CD4-positive, CD25-positive, alpha-beta regulatory T cell (primary cell): ENCODE measurements at places on chromosomes 2 and 18. TPM values are rescaled to one million over a fixed set of nuclear protein-coding genes. Genes with fewer than 3 reads are reported as not detected.

DNA sequence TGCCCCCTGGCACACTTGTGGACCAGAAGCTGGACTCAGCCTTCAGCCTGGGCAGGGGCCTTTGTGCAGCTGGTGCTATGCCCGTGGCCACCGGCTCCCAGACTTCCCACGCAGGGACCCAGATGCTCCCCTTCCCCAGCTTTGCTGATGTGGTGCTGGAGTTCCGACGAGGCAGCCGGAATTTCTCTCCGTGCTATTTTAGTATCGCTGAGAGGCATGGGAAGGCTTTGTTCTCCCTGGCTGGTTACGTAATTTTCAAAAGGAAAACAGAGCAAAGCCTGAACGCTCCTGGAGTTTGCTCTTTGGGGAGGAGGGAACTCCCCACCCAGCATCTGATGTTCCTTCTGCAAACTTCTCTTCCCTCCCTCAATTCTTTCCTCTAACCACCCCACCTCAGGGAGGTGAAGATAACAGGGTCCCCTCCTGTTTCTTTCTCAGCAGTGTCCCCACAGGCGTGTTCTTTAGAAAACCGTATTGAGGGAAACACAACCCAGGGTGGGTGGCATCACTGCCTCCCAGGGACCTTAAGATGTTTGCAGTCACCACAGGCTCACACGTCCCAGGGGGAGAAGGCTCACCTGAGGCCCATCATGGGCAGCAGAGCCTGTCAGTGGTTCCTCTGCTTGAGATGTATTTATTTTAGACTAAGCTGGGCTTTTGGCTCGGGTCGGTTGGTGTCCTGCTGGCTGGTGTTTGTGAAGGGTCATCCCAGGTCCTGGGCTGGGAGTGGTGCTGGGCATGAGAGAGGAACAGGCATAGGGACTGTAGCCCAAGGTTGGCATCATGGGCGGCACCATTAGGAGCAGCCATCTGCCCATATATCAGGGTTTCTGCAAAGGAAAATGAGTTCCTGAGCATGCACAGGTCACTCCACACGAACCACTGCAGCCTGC, 95.0 kb downstream of the MAPK4 start:
- no peaks in the 10 kb centered on the region for H3K4me1 ChIP-seq
- H3K4me3 ChIP-seq: no peak overlapping the region

GRCh38 chr2:135899567-135899966, 23.3 kb upstream of the MCM6 start:
- H3K27me3 ChIP-seq: no peaks in the 10 kb centered on the region
- peaks cover 8% of the 10 kb centered on the region for H3K36me3 ChIP-seq
- H3K27ac ChIP-seq: no peak overlapping the region
- H3K4me1 ChIP-seq: no peaks in the 10 kb centered on the region
- DNase-seq: no peak

DNA sequence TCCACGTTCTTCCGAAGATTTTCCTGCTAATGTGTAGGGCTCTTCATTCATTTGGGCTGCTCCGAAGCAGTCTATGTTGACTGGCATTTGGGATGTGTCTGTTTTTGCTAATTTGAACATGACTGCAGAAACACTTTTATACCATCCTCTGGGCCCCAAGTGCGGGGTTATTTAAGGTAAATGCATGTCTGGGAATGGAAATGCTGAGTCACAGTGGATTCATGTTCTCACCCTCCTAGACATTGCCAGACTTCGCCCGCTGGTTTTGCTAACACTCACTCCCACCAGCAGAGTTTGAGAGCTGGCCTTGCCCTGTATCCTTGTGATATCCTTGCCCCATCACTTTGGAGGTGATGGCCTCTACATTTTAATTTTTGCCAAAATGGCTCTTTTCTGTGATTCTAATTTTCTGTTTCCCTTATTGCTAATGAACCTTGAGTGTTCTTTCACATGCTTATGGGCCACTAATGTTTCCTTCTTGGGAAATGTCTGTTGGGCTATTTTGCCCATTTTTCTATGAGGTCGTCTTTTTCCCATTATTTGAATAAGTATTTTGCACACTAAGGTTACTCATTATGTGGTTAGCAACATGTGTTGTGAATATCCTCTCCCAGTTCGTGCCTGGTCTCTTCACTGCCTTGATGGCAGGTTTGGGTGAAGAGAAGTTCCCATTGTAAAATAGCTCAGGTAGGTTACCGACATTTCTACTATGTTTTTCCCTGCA, 204.1 kb downstream of the GLI2 start:
- H3K36me3 ChIP-seq: no peaks in the 10 kb centered on the region
- H3K27me3 ChIP-seq: no peaks in the 10 kb centered on the region
- no peaks in the 10 kb centered on the region for H3K4me1 ChIP-seq
- H3K27ac ChIP-seq: no peak overlapping the region
- no peak for DNase-seq

TMEM198 gene
- not detected for polyA plus RNA-seq

- H3K27me3 ChIP-seq: no peaks in the 10 kb centered on the region
- no peaks in the 10 kb centered on the region for H3K36me3 ChIP-seq
- peak overlapping the region; percentile 65 for H3K27ac ChIP-seq
- peak; percentile 39 for DNase-seq
- peaks cover 29% of the 10 kb centered on the region for H3K4me1 ChIP-seq
Observed at GRCh38 chr2:230925443-230925878, 419 bp upstream of the GPR55 start.

NEU2 gene
- not detected for polyA plus RNA-seq

- no peak overlapping the region for H3K27ac ChIP-seq
- DNase-seq: no peak
- no peak overlapping the region for H3K4me3 ChIP-seq
- H3K4me1 ChIP-seq: no peaks in the 10 kb centered on the region
Observed at GRCh38 chr18:35797948-35798347, 174.5 kb upstream of the RMP24 start.

GRCh38 chr2:207296265-207296948, 130.7 kb upstream of the KLF7 start:
- H3K27me3 ChIP-seq: peaks cover 2% of the 10 kb centered on the region
- DNase-seq: no peak
- no peaks in the 10 kb centered on the region for H3K36me3 ChIP-seq
- no peaks in the 10 kb centered on the region for H3K4me1 ChIP-seq
- H3K4me3 ChIP-seq: no peak overlapping the region
- no peak overlapping the region for H3K27ac ChIP-seq

DNA sequence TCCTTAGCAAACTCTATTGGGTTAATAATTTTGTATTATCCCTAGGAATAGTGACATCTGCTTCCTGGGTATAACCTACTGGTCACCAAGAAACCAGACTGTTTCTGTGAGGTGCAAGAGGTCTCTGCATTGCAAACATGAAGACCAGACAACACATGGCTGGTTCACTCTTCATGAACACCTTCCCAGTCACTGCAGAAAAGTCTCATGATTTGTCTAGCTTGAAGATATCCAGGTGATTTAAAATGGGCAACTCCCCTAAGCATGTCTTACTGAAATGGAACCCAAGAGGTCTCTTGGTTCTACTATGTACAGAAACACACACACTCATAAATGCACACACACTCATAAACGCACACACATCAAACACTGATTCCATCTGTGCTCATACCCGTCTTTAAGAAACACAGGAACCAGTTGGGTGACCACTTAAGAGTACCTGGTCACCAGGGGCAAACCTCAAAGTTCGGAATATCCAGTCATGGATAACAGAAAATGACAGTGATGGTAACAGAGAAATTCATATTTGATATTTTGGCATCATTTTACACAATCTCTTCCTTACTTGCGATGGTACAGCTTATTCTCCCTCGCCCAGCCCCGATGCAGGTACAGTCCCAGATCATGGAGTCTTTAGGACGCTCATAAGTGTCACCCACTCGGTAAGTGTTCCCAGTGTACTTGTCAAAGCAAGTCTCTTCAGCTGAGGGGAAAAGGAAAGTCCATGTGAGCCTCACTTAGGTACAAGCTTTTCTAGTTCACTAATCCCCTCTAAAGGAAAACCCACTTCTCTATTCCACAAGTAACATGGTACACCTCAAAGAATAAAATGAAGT, 2.9 kb downstream of the FN1 start:
- H3K27me3 ChIP-seq: peaks cover 39% of the 10 kb centered on the region
- H3K27ac ChIP-seq: no peak overlapping the region
- DNase-seq: no peak

DNA sequence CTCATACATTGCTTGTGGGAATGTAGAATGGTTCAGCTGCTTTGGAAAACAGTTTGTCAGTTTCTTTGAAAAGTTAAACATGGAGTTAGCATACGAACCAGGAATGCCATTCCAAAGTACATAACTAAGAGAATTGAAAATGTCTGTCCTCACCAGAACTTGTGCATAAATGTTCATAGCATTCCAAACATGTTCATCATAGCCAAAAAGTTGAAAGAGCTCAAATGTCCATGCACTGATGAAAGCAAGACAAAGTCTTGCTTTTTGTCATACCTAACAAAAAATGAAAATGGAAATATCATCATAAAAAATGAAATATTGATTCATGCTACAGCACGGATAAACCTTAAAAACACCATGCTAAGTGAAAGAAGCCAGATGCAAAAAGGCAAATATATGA, 408.8 kb upstream of the UBE2E3 start:
- H3K4me3 ChIP-seq: no peak overlapping the region
- H3K36me3 ChIP-seq: no peaks in the 10 kb centered on the region
- no peak overlapping the region for H3K27ac ChIP-seq
- no peak for DNase-seq
- no peaks in the 10 kb centered on the region for H3K4me1 ChIP-seq
- no peaks in the 10 kb centered on the region for H3K27me3 ChIP-seq

DNA sequence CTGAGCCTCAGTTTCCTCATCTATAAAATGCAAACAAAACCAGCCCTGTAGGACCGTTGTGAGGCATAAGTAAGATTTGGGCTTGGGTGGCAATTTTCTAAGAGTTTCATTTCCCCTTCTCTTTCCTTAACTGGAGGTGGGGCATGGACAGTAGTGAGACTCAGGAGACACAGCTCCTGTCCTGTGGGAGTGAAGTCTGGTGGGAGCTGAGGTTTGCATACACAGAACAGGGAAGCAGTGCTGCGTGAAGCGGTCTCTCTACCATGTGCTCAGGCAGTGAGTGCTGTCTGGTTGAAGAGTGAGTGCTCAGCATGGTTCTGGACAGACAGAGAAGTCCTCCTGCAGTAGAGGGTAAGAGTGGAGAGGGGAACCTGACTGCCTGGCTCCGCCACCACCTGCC, 62.3 kb upstream of the MCFD2 start:
- no peak overlapping the region for H3K4me3 ChIP-seq
- no peak overlapping the region for H3K27ac ChIP-seq
- no peaks in the 10 kb centered on the region for H3K27me3 ChIP-seq
- peaks cover 23% of the 10 kb centered on the region for H3K4me1 ChIP-seq
- H3K36me3 ChIP-seq: peaks cover 66% of the 10 kb centered on the region

DNA sequence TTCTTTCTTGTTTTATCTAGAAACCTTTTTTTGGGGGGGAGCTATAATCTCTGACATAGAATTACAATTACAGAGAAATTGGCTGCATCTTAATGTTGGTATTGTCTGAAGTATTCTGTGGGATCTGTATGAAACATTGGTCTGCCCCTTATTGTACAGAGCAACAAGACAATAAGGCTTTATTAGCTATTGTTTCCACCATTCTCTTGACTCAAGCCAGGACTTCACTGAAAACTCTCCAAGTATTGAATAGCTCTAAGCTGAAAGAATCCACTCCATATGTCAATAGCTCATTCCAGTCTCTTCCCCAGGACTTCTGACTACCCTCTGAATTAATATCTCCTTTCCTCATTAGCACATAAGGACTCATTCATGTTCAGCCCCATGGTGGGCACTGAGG, 77.8 kb downstream of the RHBDD1 start:
- no peaks in the 10 kb centered on the region for H3K4me1 ChIP-seq
- H3K36me3 ChIP-seq: peaks cover 19% of the 10 kb centered on the region
- H3K27me3 ChIP-seq: no peaks in the 10 kb centered on the region
- H3K27ac ChIP-seq: no peak overlapping the region
- DNase-seq: no peak

AGXT gene
- not detected for polyA plus RNA-seq

GRCh38 chr2:37560863-37561614, 110.4 kb downstream of the CDC42EP3 start:
- H3K4me1 ChIP-seq: no peaks in the 10 kb centered on the region
- DNase-seq: no peak
- H3K4me3 ChIP-seq: no peak overlapping the region
- H3K27ac ChIP-seq: no peak overlapping the region

AFF3 gene
- polyA plus RNA-seq: 4.4 TPM

OR6B2 gene
- not detected for polyA plus RNA-seq

DNA sequence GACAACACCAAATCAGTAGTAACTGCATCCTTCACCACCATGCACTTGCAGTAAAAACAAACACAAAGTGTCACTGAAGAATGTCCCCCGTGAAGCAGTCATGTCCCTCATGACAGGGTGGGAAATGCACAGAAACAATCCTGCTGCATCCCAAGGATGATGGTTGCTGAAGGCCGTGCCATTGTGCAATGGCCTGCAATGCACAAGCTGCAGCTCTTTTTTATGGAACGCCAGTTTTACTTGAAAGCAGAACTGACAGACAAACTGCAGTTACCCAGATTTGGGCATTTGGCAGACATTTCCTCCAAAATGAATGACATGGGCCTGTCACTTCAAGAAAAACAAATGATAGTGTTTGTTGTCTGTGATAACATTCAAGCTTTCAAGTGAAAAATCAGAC, 2.4 kb upstream of the CHST10 start:
- no peak overlapping the region for H3K27ac ChIP-seq
- no peak for DNase-seq
- peaks cover 9% of the 10 kb centered on the region for H3K4me1 ChIP-seq
- no peaks in the 10 kb centered on the region for H3K36me3 ChIP-seq
- no peak overlapping the region for H3K4me3 ChIP-seq

GRCh38 chr2:27218614-27219013, 1.4 kb downstream of the CAD start:
- peaks cover 24% of the 10 kb centered on the region for H3K36me3 ChIP-seq
- peak overlapping the region; percentile 79 for H3K4me3 ChIP-seq
- DNase-seq: no peak
- H3K27ac ChIP-seq: peak overlapping the region; percentile 84

DNA sequence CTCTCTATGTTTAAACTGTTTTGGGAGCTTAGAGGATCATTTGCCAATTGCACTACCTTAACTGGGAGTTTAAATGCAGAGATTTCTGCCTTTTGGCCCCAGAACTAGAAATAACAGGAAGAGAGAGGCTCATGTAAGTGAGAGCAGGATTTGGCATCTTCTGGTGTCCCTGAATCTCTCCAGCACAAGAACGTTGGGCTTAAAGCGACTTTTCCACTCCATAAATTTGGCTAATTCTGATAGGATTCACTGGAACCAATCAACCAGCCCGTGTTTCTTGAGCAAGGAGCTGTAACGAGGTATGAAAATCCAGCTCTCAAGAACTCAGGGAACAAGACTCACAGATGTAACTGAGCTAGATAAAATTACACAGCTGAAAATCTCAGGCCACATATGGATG, 181.0 kb downstream of the C1D start:
- H3K36me3 ChIP-seq: no peaks in the 10 kb centered on the region
- H3K27ac ChIP-seq: no peak overlapping the region
- no peaks in the 10 kb centered on the region for H3K4me1 ChIP-seq
- H3K27me3 ChIP-seq: no peaks in the 10 kb centered on the region
- H3K4me3 ChIP-seq: no peak overlapping the region

- no peaks in the 10 kb centered on the region for H3K4me1 ChIP-seq
- no peak overlapping the region for H3K4me3 ChIP-seq
- no peaks in the 10 kb centered on the region for H3K36me3 ChIP-seq
- H3K27me3 ChIP-seq: no peaks in the 10 kb centered on the region
- H3K27ac ChIP-seq: no peak overlapping the region
- DNase-seq: no peak
Observed at GRCh38 chr2:45946023-45946422, 294.5 kb downstream of the PRKCE start.
